ENCODE measurements at places on chromosomes 4 and X. TPM values are rescaled to one million over a fixed set of nuclear protein-coding genes. Genes with fewer than 3 reads are reported as not detected.
A peak's percentile ranks its signal among the peaks of the same experiment; 100 is the strongest.

The ADRA2C gene
- total RNA-seq = 0.54 TPM

The CABS1 gene
- not detected for total RNA-seq

The MAGEA9B gene
- total RNA-seq = 12.8 TPM

The AR gene
- total RNA-seq = 0.04 TPM

The HPSE gene
- 0.22 TPM for total RNA-seq

The GPRIN3 gene
- total RNA-seq = 0.02 TPM

The P2RY8 gene
- 0.72 TPM for total RNA-seq

The PAGE2 gene
- 0.78 TPM for total RNA-seq

GRCh38 chr4:26860922-26861433 is 337 bp downstream of the STIM2 start:
- H3K4me1 ChIP-seq = peaks cover 13% of the 10 kb centered on the region
- peak overlapping the region; percentile 73 for H3K4me3 ChIP-seq
- H3K36me3 ChIP-seq = no peaks in the 10 kb centered on the region
- H3K27ac ChIP-seq = peak overlapping the region; percentile 65

- DNase-seq = no peak
- no peaks in the 10 kb centered on the region for H3K4me1 ChIP-seq
- no peak overlapping the region for H3K27ac ChIP-seq
- peaks cover 24% of the 10 kb centered on the region for H3K36me3 ChIP-seq
- no peaks in the 10 kb centered on the region for H3K27me3 ChIP-seq
Observed at GRCh38 chrX:54029529-54030143, 14.6 kb downstream of the PHF8 start.

DNA sequence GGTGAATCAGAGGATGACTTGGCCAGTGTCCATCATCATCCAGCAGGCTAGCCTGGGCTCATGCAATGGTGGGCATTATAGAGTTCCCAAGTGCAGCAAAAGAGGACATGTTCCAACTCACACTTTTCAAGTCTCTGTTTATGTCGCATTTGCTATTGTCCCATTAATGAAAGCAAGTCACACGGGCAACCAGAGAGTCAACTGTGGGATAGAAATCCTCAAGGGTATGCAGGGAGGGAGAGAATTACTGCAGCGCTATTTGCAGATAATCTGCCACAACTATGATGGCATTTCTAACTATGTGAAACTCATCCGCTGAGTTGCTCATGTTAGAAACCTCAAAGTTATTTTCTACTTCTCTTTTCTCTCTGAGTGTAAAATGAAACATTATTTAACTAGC is 78.5 kb upstream of the TAB3 start:
- no peak for DNase-seq
- no peaks in the 10 kb centered on the region for H3K4me1 ChIP-seq
- no peak overlapping the region for H3K27ac ChIP-seq
- H3K36me3 ChIP-seq = no peaks in the 10 kb centered on the region
